Stimulated activated CD4-positive, alpha-beta T cell treated with anti-CD3 and anti-CD28 coated beads, Interleukin-15, amount 100 ng/mL, for 1 hour (primary cell): ENCODE measurements at places on chromosomes 4 and X.

DNA sequence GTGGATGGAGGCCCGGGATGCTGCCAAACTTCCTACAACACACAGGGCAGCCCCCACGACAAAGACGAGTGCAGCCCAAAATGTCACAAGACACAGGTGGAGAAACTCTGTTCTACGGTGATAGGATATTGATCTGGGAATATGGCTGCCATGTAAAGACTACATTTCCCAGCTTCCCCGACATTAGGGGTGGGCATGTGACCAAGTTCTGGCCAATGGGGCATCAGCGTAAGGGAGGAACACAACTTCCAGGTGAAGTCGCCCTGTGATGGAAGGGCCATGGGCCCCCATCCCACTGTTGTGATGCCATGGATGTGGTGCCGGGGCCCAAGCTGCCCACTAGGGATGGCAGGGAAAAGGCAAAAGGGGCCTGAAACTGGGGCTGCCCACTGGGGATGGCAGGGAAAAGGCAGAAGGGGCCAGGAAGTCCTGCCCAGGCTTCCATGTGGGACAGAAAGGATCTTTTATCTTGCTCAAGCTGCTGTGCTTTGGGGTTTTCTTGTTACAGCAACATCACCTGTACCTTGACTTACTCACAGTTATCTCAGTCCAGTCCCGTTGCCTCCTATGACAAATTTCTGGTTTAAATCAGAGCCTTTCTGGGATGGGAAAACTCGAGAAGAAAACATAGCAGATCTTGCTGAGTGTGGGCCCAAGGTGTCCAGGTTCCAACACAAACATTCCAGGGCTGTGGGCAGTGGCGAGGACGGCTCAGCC, 9.7 kb upstream of the ADRA2C start:
- no peak for DNase-seq

DNA sequence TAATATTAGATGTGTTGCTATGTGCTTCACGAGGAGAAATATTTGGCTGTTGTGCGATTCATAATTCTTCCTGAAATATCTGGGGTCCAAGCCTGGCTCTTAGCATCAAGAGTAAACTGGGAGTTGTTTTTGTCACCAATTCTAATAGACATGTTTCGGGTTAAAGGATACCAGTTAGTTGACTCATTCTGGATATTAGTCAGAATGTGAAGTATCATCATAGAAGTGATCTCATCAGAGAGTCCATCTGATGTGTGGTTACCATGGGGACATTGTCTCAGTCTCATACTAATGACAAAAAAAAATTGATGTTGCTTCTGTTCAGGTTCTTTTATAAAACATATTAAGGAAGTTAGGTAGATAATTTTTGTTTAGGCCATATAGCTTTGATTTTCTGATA, 57.2 kb upstream of the MTMR1 start:
- no peak for DNase-seq

GRCh38 chrX:9081271-9081670, 47.3 kb upstream of the FAM9B start:
- no peak for DNase-seq

- no peak for DNase-seq
Observed at GRCh38 chrX:153624196-153625091, 22.6 kb upstream of the DUSP9 start.

GRCh38 chr4:144817081-144817480, 171.1 kb downstream of the HHIP start:
- no peak for DNase-seq

DNA sequence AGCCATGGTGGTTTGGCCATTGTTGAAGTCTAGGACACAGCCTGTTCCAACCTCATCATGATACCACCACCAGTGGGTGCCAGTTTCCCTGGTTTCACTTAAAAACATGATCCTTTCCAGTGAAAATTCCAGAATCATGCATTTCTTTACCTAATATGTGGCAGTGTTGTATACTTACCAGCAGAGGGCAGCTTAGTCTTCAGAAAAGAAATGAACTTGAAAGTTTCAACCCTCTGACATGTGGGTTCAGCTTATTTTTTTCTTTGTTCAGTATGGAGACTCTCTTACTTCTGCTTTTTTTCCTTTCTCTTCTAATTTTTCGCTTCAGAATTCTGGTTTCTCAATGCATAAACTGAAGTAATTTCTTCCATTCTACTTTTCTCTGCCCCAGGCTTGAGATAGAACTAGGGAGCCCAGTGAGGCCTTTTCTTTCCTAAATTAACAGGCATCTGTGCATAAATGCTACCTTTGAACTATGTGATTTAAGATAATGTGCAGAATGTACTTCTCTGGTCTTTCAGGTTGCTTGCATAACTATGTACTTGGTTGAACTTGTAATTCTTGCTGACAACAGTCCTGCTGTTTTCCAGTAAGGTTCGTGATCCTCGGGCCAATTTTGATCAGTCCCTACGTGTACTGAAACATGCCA, 10.7 kb downstream of the LIAS start:
- no peak for DNase-seq

DNA sequence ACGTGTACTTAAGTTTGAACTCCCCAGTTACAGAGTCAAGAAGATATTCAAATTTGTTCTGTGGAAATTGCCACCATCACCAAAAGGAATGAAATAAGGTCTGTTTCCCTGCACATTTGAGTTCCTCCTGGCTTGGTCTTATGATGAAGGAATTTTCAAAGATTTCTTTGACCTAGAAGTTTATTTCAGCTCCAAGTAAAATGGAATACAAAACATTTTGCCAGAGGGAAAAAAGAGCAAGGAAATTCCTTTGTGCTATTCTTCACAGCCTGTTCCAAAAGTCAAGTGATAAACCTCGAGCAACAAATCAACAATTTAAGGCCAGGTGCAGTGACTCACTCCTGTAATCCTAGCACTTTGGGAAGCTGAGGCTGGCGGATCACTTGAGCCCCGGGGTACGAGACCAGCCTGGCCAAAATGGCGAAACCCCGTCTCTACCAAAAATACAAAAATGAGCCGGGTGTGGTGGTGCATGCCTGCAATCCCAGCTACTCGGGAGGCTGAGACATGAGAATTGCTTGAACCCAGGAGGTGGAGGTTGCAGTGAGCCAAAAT, 3.4 kb downstream of the NKRF start:
- no peak for DNase-seq

- no peak for DNase-seq
Observed at GRCh38 chr4:123674762-123675465, 278.3 kb downstream of the SPRY1 start.
